Activated naive CD4-positive, alpha-beta T cell treated with anti-CD3 and anti-CD28 coated beads, Interleukin-2, amount 50 U/mL, for 72 hours (primary cell): ENCODE measurements at places on chromosomes 3 and 15.
A peak's percentile ranks its signal among the peaks of the same experiment; 100 is the strongest.

DNA sequence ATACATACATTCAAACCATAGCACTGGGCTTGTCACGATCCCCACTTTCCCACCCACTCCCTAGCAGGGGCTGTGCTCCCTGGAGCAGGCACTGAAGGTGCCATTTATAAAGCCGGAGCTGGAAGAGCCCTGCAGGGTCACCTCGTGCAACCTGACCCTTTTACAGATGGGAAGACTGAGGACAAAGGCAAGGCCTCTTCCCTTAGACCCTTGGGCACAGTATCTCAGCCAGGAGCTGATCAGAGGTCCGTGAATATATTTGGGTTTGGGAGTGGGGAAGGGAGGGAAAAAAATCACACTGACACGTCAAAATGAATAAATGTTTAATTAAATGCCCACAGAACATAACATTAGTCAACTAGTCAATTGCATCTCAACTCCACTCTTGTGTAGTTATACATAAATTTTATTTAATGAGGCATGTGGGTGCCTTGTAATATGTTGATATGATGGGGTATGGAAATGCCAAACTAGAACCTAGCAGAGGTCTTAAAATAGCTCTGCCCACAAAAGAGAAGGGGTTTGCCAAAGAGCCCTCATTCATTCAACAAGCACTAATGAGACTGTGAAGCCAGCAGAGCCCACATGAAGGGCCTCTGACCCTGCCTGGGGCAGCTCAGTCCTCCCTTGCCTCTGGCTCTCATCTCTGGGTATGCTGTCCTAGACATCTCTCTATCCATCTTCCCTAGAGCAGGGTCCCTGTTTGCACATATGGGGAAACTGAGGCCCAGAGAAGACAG, 119.4 kb downstream of the NUP210 start:
- no peak for DNase-seq

DNA sequence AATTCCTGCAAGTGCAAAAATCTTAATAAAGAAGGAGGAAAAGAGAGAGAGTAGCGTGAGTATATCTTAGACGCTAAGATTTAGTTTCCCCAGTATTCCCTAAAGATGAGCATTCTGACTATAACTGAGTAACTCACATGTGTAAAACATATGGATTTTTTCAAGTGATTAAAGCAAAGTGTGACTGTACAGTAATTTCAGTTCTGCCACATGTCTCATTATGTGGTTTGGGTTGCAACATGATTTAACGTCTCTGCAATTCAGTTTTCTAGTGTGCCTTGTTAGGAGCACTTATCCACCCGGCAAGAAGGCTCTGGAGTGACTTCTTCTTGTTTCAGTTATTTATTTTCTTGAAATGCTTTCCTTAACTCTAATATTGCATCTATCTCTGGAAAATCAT, 514.1 kb downstream of the ROBO1 start:
- DNase-seq: no peak

GRCh38 chr15:41511331-41511898, 2.2 kb downstream of the LTK start:
- DNase-seq: no peak

DNA sequence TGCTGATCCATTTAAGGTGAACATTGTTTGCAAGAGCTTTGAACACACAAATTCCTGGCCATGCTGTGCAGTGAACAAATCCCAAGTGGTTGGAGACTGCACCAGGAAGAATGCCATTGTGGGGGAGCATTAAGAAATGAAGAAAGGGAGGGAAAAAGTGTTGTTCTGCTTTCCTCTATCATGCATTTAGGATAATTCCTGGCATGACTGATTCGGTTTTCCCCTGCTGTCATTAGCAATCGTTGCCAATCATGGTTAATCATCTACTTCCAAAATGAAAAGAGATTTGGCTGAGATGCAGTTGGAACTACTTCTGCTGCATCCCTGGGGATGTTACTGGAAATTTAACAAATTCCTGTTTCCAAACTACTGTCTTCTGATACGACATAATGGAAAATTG, 73.7 kb upstream of the ZPLD1 start:
- DNase-seq: no peak

DNA sequence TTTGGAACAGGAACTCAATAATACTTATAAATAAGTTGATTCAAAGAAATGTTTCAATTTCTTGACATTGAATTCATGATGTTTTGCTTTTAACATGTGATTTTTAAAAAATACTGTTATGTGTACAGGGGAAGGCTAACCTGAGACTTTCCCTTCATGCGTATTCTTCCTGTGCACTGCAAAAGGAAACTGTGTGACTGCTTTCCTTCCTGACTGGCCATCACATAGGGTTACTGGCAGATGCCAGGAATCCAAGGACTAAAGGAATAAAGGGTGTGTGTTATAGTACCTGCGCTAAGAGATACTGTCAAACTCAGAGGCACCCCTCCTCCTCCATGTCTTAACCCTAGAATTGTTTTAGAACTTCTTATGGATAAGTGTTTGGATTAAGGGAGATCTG, 236.0 kb downstream of the UBE2E2 start:
- no peak for DNase-seq

DNA sequence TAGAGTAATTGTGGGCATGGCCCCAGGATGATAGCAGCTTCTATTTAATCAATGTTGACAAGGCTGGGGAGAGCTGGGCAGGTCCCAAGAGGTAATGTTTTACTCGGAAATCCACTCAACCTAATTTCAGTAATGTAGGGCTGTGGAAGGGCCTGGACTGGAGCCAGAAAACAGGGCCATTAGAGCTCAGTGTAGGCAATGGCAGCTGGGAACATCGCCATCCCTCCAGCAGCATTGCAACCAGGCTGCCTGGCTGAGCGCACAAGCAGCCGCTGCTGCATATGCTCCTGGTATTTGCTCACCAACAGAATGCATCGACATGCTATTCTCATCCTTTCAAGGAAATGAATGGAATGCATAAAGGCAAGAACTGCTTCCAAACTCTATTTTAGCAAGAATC, 90.0 kb downstream of the GAP43 start:
- no peak for DNase-seq

- no peak for DNase-seq
Observed at GRCh38 chr3:112481302-112481721, 18.0 kb downstream of the BTLA start.

- DNase-seq: no peak
Observed at GRCh38 chr15:40450047-40450446, 9.3 kb downstream of the BAHD1 start.

DNA sequence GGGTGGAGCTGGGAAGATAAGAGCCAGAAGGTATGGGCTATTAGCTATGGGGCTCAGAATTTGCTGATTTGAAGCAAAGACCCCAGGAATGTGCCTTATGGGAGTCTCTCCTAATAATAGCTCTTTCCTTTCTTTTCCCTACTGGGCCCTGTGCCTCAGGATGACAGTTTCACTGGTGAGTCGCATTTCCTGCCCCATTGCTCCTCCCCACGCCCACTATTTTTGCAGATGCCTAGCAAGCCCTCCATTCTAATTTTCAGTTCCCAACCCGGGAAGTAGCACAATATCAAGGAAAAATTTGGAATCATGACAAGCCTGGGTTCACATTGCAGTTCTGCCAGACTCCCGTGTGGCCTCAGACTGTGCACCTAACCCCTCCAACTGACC, 583 bp downstream of the IL17RE start:
- no peak for DNase-seq

GRCh38 chr3:10416730-10417300, 88.6 kb downstream of the ATP2B2 start:
- no peak for DNase-seq

- no peak for DNase-seq
Observed at GRCh38 chr3:144058713-144059112, 87.1 kb downstream of the DIPK2A start.

- no peak for DNase-seq
Observed at GRCh38 chr15:78715930-78716329, 74.9 kb upstream of the CHRNB4 start.

- DNase-seq: no peak
Observed at GRCh38 chr3:29186131-29186599, 94.7 kb upstream of the RBMS3 start.

GRCh38 chr15:84654689-84655453, 788 bp upstream of the WDR73 start:
- peak; percentile 77 for DNase-seq
